ENCODE measurements at places on chromosomes 13 and 19.

GRCh38 chr19:32287811-32288227 lies 57.6 kb upstream of the ZNF507 start:
- peak; percentile 69 for DNase-seq

- DNase-seq = no peak
Observed at GRCh38 chr13:67023130-67023876, 206.8 kb downstream of the PCDH9 start.

GRCh38 chr13:38803531-38803930 lies 116.7 kb downstream of the FREM2 start:
- DNase-seq = no peak

DNA sequence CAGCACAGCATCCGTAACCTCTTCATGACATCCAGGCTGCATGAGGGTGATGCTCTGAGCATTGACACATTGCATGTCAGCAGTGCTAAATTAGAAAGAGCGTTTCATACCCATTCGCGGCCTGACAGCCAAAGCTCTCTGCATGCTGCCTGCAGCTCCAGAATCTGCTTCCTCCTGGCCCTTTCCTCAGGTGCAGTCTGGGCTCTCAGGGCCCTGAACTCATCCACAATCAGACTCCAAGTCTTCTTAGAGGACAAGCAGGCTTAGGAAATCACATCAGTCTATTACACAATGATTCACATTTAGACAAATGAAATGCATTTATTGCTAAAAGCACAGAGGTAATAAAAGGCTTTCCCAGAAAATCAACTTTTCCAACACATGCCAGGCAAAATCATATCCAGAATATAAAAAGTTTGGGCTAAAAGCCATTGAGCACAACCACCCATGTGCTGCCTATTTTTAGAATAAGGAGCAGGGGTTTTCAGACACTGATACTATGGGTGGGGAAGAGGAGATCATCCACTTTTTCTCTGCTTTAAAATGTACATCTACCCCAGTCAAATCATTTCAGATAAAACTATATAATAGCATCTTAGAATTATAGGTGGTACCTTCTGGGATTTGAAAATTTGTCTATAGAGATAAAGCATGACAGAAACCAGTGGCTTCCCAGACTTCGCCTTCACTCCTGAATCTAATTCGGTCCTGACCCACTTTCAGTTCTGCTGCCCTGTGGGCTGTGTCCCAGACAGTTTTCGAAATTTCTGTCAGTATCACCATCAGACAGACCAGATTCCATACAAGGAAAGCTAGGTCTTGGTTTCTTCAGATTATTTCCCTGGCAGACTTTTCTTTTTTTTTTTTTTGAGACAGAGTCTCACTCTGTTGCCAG lies 109.3 kb downstream of the COL4A2 start:
- no peak for DNase-seq

DNA sequence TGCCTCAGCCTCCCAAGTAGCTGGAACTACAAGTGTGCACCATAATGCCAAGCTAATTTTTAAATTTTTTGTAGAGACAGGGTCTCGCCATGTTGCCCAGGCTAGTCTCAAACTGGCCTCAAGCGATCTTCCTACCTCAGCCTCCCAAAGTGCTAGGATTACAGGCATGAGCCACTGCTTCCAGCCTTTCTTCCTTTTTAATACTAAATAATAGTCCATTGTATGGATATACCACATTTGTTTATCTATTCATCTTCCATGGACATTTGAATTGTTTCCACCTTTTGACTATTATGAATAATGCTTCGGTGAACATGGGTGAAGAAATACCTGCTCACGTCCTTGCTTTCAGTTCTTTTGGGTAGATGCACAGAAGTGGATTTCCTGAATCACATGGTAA lies 24.4 kb downstream of the GARRE1 start:
- no peak for DNase-seq

GRCh38 chr19:19444681-19445155 lies 39.2 kb downstream of the GATAD2A start:
- no peak for DNase-seq
